ENCODE measurements at places on chromosomes 3 and 15. TPM values are rescaled to one million over a fixed set of nuclear protein-coding genes. Genes with fewer than 3 reads are reported as not detected.

DNA sequence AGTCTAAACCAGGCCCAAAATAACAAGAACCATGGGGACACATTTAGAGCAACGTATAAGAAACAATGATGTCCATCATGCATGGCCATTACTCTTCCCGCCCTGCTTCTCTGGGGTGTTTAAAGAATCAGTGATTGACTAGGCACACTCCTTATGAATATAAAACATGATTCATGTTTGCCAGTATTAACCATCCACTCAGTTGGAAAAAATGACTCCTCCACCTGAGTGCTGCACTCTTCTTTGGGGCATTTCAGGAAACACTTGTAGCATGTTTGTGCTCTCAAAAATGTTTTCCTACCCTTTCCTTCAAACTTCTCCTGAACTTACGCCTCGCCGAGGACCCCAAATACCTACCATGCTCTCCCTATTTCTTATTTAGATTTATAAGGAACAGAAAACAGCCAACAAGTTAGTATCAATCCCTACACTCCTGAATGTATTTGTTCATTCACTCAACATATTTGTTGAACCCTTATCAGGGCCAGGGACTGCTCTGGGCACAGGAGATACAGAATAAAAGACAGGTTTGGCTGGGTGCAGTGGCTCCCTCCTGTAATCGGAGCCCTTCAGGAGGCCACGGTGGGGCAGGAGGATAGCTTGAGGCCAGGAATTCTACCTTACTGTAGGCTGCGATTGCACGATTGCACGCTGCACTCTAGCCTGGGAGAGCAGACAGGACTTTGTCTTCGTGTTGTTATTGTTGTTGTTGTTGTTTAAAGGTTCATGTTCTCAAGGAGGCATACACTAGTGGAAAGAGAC, 137.0 kb downstream of the TMCO5A start:
- DNase-seq, result no peak

GRCh38 chr3:62065985-62066693, 307.2 kb downstream of the FEZF2 start:
- DNase-seq, result no peak

- no peak for DNase-seq
Measured at GRCh38 chr3:89446593-89446992, 339.2 kb downstream of the EPHA3 start.

DNA sequence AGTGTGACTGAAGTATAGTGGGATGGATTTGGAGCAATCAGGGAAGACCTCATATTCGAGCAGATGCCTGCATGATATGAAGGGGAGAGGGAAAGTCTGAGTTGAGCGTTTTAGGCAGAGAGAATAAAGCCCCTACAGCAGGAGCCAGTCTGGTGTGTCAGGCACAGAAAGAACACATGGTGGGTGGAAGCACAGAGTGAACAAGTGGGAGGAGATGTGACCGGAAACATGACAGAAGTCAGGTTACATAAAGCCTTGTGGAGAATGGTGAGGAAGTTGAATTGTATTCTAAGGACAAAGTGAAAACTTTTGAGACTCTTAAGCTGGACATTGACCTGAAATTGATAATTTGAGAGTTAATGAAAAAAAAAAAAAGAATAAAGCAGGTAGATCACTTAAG, 541.0 kb downstream of the PLOD2 start:
- DNase-seq, result no peak

DNA sequence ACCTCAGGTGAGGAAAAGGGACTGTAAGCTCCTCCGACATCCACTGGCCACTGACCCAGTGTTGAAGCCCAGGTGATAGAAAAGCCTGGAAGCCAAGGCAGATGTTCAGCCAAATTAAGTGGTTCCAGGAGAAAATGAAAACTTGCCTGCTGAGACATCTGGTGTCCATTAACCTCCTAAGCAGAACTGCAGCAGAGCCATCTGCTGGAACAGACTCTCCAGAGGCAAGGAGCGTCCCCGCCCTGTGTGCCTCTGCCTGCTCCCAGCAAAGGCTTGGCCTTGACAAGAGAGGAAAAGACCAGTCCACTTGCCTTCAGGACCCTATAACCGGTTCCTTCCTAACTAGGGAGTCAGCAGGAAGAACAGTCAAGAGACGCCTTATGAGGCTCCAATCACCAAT, 48.2 kb downstream of the SRGAP3 start:
- DNase-seq, result no peak

DNA sequence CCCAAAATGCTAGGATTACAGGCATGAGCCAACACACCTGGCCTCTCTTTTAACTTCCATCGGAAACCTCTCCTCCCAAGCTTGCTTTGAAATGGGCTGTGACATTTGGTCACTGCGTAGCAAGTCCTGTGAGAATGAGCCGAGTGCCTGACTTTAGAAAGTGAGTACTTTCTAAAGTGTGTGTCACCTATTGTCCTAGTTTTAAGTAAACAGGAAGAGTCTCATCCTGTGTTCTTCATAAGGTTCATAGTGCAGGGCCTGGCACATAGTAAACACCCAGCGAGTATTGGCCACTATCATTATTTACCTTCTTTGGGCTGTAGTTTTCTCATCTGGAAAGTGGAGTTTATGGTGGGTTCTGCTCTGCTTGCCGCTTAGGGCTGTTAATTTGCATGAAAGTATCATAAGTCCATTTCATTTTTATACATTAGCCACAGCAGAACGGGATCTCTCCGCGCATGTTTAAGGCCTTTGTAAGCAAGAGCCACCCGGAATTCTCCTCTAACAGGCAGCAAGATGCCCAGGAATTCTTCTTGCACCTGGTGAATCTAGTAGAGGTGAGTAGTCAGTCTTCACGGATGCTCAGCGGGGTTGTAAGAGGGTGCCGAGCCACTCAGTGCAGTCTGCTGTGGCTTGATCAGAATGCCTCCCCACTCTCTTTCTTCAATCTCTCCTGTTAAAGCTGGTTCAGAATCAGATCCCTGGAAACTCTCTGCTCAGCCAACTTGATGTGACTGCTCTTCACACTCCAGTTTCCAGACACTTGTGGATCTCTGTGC, 87.2 kb downstream of the USP13 start:
- DNase-seq, result no peak

Gene GOLGA8S
- total RNA-seq, result not detected

GRCh38 chr15:53789654-53790375, 30.4 kb upstream of the WDR72 start:
- no peak for DNase-seq

DNA sequence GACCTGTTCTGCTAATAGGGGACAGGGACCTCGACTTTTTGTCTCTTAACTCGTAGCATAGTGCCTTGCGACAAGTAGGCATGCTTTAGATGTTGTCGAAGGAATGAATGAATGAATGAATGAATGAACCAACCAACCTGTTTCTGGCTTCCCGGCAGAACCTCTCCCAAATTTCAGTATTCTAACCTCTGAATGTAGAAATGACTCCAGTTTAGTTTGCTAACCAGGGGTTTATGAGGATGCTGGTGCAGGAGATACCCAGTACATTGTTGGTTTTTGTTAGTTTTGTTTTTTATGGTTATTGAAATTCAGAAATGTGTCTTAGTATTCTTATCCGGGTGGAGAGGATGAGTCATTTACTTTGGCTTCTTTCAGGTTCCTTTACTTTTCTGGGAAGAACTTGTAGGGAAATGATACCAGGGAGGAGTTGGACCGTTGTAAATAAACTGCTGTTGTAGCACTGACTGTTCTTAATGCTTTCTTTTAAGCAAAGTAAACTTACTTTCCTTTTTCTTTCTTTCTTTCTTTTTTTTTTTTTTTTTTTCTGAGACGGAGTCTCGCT, 29.6 kb upstream of the EHHADH start:
- no peak for DNase-seq

- no peak for DNase-seq
Measured at GRCh38 chr15:72338617-72339321, 18.8 kb upstream of the CELF6 start.

Gene TTLL13
- total RNA-seq, result 0.07 TPM

Gene DOCK3
- total RNA-seq, result 2.0 TPM

DNA sequence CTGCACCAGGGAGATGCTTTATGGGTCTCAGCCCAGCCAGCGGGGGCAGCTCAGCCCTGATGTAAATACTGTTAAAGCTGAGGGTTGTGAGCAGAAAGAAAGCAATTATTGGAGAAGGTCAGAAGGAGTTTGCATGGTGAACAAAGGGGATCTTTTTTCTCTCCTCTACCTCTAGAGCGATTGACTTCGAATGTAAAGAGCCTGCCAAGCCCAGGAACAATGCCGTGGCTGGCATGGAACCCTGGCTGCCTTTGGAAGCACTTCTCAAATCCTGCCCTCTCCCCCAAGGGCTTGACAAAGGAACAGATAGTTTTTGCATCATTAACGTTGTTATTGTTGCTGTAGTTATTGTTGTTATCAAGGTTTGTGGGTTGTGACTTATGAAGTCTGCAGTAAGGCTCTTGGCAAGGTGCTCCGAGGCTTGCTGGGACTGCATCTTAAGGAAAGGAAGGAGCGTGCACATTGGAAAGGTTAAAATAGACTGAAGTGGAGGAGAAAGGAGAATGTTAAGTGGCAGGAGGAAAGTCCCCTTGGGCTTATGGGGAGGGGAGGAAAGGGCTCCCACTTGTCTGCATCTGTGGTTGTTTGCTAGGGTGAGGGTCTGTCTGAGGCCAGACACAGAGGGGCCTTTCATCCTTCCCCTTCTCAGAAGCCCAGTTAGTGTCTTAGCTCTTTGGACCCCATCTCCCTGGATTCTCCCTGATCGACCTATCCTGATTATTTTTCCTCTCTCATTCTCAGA, 16.7 kb downstream of the PDIA5 start:
- DNase-seq, result no peak

Gene OR4F15
- total RNA-seq, result not detected

DNA sequence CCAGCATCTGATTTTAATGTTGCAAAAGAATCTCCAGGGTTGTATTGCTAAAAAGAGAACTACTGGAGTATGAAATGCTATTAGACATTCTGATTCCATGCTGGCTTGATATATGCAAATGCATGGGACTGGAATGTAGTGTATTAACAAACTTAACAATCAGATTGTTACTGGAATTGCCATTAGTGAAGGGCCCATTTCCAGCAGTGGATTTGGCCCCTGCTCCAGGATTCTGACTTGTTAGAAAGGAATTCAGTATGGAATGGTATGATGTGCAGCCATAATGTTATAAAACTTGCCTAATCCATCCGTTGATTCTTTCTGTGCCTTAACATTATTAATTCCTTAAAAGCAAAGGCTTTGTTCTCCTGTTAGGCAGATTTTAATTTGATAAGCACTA, 7.9 kb downstream of the ARRDC4 start:
- DNase-seq, result no peak

Gene RPS17
- 2,542 TPM for total RNA-seq

Gene ISLR2
- 5.7 TPM for total RNA-seq

- DNase-seq, result peak; percentile 84
Measured at GRCh38 chr3:45659661-45660566, 29.3 kb upstream of the SACM1L start.

DNA sequence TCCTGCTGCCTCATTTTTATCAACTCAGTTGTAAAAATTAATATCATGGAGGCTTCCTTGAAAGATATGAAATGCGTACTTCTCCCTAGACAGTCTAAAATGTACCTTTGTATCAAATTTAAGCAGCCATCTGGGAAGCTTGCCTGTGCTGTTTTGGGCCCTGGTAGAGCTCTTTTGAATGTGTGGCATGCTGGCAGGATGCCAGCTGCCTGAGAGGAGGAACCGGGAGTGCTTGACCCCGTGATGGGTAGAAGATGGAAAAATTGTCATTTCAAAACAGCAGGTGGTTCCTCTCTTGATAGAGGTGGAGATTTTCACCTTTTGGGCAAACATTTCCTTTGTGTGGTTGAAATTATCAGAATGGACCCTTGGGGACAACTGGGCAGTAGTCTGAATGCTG, 245.3 kb downstream of the RPLP1 start:
- DNase-seq, result no peak

DNA sequence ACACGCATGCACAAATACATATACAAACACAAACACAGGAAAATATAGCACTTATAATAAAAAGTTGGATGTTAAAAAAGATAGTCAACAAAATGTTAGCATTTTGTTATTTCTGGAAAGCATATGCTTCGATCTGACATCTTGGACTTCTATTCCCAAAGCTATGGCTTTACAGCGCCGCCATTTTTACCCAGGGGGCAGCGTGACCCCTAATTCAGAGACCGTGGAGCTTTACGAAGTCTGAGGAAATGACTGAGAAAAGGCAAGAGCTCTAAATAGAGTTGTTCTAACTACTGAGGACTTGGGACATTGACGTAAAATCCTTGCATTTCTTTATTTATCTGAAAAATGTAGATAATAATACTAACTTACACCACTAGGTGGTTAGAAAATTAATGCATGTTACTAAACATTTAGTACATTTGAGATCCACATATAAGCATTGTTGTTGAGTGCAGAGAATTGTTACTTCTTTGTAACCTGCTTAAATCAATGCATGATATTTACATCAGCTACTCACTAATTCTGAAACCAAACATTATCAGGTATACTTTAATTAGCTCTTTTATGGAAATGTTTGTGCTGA, 155.4 kb downstream of the TP63 start:
- DNase-seq, result no peak

- DNase-seq, result no peak
Measured at GRCh38 chr15:100247228-100248225, 94.2 kb downstream of the ADAMTS17 start.

DNA sequence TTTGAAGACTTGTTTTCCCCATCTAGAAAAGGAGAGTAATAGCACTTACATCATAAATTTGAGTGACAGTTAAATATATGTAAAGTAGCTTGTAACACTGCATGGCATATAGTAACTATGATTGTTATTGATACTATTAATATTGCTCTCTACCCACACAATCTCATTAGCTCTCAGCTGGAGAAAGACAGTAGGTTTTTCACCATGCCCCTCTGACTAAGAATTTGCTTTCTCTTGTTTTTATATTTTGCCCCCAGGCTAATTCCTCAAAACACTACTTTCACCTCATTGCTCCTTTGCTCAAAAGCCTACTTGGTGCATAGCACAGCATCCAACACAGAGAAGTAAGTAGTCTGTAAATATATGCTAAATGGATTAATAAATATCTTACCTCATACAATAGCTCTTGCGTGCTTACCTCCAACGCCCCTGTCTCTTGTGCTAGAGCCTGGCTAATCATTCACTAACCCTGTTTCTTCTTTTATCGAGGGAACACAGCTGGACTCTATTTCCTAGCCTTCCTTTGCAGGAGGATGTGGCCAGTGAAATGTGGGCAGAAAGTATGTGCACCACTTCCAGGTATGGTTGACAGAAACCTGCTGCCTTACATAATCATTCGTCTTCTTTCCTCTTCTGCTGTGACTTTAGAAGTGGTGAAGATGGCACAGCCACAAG, 190.0 kb downstream of the PLCH1 start:
- no peak for DNase-seq

DNA sequence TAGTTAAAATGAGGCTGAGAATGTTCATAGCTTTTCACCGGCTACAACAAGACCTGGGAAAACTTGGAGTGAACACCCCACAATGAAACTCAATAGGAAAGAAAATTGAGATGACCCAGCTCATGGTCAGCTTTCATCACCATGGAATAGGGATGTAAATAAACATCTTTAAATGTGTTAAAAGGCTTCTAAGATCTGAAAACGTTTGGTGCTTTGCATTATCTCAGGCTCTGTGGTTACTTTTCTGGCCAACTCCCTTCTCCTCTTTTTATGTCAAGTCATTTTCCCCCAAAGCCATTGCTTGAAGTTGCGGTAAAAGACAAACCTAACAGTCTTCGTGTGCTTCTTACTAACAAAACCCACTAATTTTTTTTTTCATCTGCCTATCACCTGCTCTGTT, 195.8 kb downstream of the MECOM start:
- DNase-seq, result no peak

GRCh38 chr3:116002235-116002634, 378.9 kb downstream of the GAP43 start:
- DNase-seq, result no peak

- no peak for DNase-seq
Measured at GRCh38 chr3:25064681-25065080, 363.4 kb upstream of the RARB start.
